Non-pigmented ciliary epithelial cell (primary cell): ENCODE measurements at places on chromosomes 4 and X.

DNA sequence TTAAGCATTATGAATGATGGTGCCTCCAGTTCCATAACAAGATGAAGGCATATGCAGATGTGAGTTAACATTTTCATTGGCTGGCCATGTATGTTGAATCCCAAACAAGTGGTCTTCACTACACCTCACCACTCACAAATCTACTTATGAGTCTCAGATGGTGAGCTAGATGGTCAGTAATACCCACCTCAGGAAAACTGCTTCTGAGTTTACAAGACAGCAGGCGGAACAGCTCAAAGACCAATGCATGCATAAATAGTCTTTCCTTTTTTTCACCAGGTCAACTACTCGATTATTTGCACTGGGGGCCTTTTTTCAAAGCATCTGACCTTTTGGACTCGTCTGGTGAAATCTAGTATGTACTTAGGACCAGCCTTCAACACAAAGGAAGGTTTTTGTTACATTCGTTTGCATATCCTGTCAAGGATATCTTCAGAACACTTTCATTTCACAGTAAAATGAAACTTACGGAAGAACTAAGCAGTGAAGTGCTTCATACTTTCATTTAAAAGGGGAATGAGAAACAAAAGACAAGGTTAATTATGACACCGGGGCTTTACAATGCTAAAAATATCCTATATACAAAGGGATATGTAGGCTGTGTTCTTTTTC is 23.1 kb upstream of the TLR7 start:
- no peak for DNase-seq

GRCh38 chr4:113467581-113467980 is 294.0 kb downstream of the CAMK2D start:
- DNase-seq, result no peak

GRCh38 chr4:79210636-79211049 is 115.2 kb downstream of the NAA11 start:
- no peak for DNase-seq

GRCh38 chrX:109533631-109534030 is 3.0 kb upstream of the NXT2 start:
- peak; percentile 4 for DNase-seq

DNA sequence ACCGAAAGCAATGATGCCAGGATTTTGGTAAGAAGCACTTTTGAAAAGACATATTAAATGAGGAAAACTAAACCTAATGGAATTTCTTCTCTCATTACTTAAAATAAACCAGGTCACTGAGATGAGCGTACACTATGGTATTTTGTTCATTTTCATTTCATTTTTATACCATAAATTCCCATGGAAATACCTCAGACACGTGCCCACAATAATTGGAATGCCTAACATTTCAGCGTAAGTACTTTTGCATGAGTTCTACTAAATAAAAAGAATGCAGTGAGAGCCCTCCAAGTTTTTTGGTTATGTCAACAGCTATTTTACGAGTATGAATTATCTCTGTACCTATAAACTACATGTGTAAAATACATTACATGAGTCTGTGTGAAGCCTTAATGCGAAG is 3.2 kb downstream of the CAMK2D start:
- no peak for DNase-seq
